ENCODE measurements at places on chromosomes 12 and 14.

- no peak for DNase-seq
These were observed 49.8 kb downstream of the B4GALNT3 start for GRCh38 chr12:509500-509899.

- DNase-seq: peak; percentile 86
These were observed 16.7 kb downstream of the OR9K2 start for GRCh38 chr12:55142669-55143565.

- peak; percentile 86 for DNase-seq
These were observed 94.7 kb downstream of the SLC2A13 start for GRCh38 chr12:40010899-40011774.

GRCh38 chr12:77577791-77578190, 252.9 kb upstream of the NAV3 start:
- no peak for DNase-seq

DNA sequence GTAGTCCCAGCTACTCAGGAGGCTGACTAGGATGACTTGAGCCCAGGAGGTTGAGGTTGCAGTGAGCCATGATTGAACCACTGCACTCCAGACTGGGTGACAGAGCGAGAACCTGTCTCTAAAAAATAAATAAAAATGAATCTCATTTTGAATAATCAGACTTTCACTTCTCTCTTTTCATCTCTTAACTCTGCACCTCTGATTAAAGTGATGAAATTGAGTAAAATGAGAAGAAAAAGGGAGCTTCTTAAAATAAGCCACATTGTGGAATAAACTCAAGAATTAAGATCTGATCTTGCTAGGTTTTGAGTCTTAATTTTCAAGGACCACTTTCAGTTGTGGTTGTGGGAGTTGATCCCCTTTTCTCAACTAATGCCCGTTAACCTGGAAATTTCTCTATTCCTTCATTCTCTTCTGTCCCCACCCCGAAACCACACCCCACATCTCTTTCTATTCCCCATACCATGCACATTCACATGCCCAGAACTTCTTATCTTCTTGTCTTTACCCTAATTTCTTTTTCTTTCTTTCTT, 70.9 kb upstream of the ETV6 start:
- DNase-seq: peak; percentile 22

DNA sequence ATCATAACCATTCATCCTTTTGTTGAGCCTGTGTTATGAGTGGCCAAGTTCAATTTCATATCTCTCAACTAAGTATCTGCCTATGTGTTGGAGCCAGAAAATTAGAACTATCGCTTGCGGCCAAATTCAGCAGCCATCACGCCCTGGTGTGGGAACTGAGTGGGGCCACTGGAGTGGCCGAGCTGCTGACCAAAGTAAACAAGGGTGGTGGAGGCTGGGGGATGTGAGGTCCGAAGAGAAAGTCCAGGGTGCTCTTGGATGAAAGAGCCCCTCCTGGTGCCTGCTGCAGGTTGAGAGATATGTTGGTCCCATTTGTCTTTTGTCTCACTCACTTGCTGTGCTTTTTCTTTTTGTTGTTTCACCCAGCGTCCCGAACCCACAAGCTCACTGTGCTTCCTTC, 14.9 kb downstream of the ADGRD1 start:
- no peak for DNase-seq

- DNase-seq: no peak
These were observed 97.1 kb downstream of the TNFAIP2 start for GRCh38 chr14:103220134-103220981.

DNA sequence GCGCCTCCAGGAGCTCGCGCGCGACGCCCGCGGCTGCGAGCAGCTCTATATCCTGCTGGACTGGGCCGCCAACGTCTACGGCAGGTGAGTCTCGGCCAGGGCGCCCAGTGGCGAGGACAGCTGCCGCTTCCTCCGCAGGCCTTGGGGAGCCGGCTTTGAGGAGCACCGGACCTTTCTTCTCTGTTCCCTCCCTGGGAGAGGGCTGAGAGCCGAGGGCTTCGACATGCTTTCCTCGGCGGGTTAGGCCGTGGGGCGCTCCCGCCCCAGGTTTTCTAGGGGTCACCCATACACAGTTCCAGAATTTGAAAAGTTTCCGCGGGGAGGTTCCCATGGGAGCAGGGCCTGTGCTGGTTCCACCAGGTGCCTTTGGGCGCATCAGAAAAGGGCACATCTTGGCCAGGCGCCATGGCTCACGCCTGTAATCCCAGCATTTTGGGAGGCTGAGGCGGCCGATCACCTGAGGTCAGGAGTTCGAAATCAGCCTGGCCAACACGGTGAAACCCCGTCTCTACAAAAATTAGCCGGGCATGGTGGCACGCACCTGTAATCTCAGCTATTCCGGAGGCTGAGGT, 8.2 kb downstream of the EXOC3L4 start:
- no peak for DNase-seq

- no peak for DNase-seq
These were observed 98.4 kb downstream of the PTCSC3 start for GRCh38 chr14:36078080-36078479.

DNA sequence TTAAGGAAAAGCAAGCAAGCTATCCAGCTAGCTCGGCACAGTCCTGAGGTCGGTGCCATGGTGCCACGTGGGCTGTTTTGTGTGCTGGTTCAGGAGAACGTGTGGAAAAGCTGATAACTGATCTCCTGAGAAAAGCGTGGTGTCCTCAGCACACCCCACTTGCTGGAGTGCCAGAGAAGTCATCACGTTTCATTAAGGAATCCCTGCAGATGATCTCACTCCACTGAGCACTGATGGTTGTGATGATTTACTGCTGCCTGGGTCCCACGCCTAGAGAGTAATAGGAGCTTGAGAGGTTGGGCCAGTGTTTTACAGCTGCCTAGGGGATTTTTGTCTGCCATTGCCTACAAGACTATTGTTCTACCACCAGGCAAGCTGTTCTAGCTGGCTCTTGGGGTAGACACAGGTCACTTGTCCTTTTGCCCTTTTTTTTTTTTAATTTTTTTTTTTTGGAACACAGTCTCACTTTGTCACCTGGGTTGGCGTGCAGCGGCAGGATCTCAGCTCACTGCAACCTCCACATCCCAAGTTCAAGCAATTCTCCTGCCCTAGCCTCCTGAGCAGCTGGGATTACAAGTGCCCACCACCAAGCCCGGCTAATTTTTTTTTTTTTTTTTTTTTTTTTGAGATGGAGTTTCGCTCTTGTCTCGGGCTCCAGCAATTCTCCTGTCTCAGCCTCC, 42.3 kb upstream of the EVL start:
- no peak for DNase-seq

- DNase-seq: no peak
These were observed 12.7 kb upstream of the GPATCH2L start for GRCh38 chr14:76138758-76139723.

DNA sequence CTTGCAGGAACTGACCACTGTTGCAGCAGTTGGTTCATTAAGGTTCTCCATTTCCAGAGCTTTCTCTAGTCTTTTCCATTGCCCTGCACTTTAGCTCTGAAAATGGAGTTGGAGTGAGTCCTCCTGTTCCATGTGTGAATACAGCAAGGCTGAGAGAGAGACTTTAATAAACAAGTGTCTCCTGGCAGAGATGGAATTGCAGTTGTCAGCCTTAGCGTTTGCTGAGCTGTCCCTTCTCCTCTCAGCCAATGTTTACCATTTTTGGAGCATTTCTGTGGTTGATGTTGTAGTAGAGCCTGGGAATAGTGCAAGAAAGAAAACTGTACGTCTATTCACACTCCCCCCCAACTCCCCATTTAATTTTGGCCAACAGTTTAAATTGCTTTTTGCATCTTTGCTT, 7.5 kb upstream of the MANSC4 start:
- no peak for DNase-seq

GRCh38 chr14:52824462-52824861, 33.1 kb upstream of the GNPNAT1 start:
- DNase-seq: no peak

GRCh38 chr14:56686416-56686815, 106.8 kb downstream of the TMEM260 start:
- DNase-seq: no peak

- DNase-seq: no peak
These were observed 31.7 kb downstream of the PLEKHA5 start for GRCh38 chr12:19161216-19161615.

DNA sequence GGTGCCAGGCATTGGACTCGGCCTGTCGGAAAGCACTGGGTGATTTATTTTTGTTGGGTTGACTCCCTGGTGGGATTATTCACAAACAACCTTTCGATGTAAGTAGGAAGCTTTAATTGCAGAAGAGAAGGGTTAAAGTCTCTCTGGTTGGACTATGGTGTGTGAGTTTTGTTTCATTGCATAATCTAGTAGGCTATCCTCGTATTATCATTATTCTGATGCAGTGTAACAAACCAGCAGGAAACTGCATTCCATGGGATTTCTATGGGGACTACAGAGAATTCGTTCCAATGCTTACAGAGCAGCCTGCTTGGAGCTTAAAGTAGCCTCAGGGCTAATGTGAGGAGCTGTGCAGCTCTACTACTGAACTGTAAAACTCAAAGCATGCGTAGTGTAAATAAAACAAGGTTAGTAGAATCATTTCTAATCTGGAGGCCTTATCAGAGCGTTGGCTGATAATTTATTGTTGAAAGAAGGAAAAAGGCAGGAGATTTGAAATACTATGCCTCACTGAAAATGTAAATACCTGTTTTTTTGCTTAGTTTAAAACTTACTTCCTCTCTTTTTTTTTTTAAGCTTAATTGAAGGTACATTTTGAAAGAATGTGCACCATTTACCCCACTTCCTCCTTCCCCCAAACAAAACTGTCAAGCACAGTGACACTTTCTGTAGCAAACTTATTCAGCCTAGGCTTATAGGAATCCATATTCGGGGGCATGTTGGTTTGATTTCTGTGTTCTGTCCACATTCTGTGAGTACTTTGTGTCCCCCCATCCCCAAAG, 226.7 kb downstream of the NPAS3 start:
- DNase-seq: no peak

- no peak for DNase-seq
These were observed 1320.5 kb downstream of the AACS start for GRCh38 chr12:126385785-126386184.

DNA sequence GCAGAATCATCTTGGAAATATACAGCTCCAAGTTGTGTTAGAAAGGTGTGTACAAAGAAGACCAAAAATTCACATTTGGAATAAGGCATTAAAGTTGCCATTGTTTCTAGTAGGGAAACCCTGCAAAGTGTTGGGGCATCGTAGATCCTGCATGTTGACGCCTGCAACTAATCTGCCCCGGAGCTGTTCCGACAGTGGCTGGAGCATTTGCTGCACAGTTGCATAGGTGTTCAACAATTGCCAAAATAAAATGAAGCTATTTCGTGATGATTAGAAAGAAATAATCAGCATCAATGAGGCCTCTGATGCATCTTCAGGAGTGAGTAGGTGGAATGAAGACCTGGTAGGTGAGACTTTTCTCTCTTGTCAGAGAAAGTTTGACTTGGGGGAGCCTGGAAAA, 47.3 kb downstream of the DAD1 start:
- DNase-seq: no peak

DNA sequence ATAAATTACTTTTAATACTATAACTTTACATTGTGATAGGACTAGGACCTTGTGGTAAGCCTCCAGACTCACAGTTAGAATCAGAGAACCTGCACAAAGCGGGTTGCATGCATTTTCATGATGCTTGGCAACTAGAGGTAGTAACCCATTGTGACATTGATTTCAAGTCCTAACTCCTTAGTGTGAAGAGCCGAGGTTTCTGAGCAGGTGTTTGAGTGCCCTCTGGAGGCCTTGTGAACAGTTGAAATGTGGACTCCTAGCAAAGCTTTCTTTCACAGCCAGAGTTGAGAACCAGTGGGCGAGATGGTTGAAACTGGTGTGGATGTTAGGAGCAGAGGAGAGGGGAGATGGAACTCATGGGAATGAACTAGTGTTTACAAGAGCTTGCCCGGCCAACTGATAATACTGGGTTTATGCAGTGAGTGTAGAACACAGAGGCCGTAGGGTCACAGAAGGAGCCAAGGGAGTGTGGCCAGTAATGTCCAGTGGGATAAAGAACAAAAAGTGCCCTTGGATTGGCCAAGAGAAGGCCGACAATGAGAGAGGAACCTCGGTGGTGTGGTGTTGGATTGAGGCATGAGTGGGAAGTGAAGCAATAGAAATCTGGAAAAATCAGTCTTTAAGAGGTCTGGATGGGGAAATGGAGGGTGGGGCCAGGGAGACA, 10.9 kb downstream of the ZNF664 start:
- DNase-seq: peak; percentile 74

DNA sequence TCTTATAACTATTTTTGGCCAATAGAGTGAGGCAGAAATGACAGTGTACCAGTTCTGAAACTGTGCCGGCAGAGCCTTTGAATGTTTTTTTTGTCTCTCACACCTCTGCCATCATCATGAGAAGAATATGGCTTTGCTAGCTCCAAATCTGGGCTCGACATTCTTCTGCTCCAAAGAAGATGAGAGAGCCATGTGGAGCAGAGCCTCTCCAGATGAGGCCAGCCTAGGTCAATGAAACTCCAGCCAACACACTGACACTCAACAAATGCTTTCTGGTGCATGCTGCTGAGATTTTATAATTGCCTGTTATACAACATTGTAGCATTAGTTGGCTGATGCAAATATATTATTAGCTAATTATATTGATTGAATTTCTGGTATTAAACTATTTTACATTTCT, 154.7 kb downstream of the SLC38A4 start:
- DNase-seq: no peak

DNA sequence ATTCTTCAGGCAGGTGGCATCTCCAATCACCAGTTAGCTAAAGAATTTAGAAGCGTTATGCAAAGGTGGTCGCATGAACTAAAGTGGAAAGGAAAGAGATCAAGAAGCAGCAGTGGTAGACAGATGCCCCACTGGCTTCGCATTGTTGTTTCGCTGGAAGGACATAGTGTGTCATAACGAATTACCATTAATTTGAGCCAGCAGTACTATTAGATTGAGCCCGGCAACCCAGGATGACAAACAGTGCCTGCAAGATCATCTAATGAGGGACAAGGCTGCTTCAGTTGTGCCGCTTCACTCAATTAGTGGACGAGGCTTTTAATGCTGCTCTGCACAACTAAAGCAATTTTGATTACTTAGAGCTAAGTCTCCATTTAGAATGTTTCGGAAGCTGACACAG, 274.5 kb upstream of the SOX5 start:
- no peak for DNase-seq

DNA sequence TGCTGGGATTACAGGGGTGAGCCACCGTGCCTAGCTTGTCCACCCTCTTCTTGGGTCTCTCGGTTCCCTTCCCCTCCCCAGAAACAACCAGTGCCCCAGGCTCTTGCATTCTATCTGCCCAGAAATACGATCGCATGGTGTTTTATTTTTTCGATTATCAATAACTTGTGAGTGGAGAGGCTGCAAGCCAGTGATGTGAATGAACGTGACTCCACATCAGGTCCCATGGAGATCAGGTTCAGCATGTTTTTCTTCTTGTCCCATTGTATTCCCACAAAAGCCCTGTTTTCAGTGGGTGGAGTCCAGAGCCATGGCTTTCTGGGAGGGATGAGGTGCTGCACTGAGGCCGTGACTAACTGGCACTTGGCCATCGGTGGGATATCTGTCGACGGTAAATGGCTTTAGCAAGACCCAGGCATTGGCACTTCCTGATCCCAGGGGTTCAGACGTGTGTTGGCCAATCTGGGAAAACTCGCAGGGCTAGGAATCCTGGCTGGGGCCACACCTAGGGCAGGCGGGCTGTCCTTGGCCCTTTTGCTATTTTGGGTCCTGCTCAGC, 12.7 kb upstream of the HNF1A start:
- no peak for DNase-seq
